Left cardiac atrium (tissue), 4 donors: ENCODE measurements at places on chromosomes 16 and 17. TPM values are rescaled to one million over a fixed set of nuclear protein-coding genes. Genes with fewer than 3 reads are reported as not detected.

Gene CDH15
- total RNA-seq = 0.09 TPM

GRCh38 chr16:77093999-77094398 is 97.0 kb upstream of the MON1B start:
- DNase-seq = no peak

DNA sequence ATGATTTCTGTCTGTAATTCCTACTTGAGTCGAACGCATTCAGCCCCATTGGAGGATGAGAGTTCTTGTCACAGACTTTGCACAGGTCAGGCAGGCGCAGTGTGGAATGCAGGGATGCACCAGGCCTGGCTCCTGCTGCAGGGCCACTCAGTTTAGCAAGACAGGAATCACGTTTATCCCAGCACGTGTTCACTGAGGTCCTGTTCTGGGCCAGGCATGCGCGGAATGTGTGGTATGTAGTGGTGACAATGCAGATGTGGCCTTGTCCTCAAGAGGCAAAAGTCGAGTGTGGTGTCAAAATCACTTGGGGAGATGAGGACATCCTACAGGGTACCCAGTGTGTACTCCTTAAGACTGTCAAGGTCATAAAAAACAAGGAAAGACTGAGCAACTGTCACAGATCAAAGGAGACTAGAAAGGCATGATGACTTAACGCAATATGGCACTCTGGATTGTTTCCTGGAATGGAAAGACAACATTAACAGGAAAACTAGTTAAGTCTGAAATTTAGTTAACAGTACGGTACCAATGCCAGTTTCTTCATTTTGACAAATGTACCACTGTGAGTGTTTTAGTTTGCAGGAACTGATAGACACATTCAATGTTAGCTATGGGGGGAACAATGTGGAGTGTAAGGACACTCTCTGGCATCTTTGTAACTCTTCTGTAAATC is 121.5 kb upstream of the ADAMTS18 start:
- DNase-seq = no peak

GRCh38 chr17:4163951-4164350 is 21.0 kb downstream of the CYB5D2 start:
- DNase-seq = peak; percentile 34

DNA sequence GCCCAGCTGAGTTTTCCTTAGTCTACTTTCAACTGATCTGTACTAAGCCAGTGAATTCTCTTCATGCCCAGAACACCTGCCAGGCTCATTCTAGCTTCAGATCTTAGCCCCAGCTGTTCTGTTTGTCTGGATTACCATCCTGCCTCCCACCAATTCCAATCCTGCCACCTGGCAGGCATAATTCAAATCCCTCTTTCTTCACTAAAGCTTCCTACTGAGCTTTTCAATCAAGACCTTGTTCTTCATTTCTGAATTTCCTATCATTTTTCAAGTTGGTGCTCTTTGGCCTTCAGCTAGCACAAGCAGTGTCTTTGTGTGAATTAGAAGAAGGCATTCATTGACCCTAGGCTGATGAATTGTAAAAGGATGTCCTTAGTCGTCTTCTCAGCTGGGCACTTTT is 357.6 kb downstream of the UTP18 start:
- DNase-seq = no peak

- DNase-seq = no peak
These were observed 36.9 kb downstream of the GINS2 start for GRCh38 chr16:85651629-85652430.
